Activated T-helper 17 cell treated with anti-CD3 and anti-CD28 coated beads, Interleukin-2, amount 50 U/mL, for 72 hours (primary cell): ENCODE measurements at places on chromosomes 5 and 9. TPM values are rescaled to one million over a fixed set of nuclear protein-coding genes. Genes with fewer than 3 reads are reported as not detected.

- ATAC-seq: no peak
Observed at GRCh38 chr9:107809871-107810460, 320.4 kb upstream of the KLF4 start.

The SLC1A3 gene
- total RNA-seq: 0.26 TPM

DNA sequence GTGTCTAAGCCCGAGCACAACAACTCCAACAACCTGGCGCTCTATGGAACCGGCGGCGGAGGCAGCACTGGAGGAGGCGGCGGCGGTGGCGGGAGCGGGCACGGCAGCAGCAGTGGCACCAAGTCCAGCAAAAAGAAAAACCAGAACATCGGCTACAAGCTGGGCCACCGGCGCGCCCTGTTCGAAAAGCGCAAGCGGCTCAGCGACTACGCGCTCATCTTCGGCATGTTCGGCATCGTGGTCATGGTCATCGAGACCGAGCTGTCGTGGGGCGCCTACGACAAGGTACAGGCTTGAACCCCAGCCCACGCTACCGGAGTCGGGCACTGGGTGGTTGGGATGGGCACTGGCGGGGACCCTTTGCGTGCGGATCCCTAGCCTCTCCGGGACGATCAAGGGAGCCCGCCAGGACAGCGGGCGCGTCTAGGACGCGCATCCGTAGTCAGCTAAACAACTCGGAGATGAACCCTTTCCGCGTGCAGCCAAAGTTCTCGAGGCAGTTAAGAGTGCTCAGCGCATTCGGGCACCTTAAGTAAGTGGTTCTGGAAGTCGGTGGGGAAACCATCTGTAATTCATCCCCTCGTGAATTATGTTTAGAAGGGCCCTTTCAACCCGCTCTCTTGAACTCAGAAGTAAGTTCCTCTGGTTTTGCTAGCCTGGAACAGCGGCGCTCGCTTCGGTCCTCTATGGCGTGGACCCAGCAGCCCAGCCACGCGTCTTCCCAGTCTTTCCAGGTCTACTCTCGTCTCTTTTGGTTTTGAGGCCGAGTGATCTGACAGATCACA, 1.3 kb downstream of the KCNN2 start:
- ATAC-seq: no peak

GRCh38 chr9:32968101-32969011, 33.1 kb downstream of the APTX start:
- ATAC-seq: no peak
